Thoracic aorta (tissue), 2 donors: ENCODE measurements at places on chromosomes 1 and 21.

DNA sequence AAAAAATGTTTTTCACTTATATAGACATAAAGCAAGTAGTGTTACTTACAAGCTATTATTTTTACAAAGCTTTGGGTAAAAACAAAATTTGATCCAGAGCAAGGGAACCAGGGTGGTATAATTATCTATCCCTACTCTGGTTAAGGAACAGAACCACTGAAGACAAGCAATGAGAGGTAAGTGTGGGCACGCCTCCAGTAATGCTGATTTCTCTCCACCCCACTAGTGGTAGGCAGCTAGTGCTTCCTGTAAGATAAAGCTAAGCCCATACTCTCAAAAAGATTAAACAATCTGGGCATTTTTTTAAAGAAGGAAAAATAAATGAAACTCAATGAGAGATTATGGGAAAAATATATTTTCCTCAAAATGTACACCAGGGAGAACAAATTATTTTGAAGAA lies 22.1 kb downstream of the TFB2M start:
- no peak for DNase-seq

DNA sequence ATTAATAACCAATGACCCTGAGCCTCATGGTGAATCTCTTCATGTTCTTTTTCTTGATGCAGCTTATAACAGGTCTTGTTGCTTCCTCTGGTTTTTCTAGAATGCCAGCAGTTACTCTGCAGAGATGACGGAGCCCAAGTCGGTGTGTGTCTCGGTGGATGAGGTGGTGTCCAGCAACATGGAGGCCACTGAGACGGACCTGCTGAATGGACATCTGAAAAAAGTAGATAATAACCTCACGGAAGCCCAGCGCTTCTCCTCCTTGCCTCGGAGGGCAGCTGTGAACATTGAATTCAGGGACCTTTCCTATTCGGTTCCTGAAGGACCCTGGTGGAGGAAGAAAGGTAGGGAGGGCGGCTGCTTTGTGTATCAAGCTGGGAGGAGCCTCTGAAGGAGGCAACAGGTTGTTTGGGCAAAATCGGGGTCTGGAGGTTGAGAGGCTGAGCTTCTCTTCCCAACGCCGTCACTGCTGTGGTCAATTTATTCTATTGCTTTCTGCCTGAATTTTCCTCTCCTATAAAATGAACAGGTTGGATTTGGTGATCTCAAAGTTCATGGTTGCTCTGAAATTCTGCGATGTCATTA lies 6.7 kb downstream of the ABCG1 start:
- no peak for DNase-seq

DNA sequence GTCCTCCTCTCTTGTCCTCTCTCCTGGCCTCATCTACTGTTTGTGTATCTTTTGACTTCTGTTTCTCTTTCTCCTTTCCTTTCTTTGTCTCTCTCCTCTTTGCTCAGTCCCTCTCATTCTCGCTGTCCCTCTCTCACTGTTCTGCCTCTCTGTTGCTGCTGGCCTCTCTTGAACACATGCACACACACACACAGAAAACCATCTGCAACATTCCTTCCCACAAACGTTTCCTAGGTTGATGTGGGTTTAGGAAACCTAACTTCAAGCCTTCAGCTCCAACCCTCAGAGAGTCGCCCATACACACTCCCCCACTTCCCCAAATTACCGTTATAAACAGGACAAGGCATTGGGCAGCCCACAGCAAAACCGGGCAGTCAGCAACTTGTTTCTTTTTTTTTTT lies 10.9 kb upstream of the SSBP3 start:
- no peak for DNase-seq

DNA sequence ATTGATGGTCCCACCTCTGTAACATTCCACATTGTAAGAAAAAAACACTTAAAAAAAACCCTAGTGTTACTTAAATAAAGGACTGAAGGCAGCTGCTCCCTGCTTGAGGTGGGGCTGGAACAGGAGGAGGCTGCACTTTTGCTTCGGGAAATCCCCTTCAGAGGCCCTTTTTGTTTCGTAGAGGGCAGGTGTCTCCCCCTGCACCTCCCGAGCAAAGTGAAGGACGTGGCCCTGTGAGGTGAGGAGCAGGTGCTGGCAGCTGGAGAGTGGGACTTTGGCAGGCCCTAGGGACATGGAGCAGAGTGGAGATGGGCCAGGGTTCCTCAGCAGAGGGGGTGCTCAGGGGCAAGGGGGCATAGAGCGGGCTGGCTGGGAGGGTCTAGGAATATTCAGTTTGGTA lies 33.4 kb upstream of the WNT4 start:
- no peak for DNase-seq

DNA sequence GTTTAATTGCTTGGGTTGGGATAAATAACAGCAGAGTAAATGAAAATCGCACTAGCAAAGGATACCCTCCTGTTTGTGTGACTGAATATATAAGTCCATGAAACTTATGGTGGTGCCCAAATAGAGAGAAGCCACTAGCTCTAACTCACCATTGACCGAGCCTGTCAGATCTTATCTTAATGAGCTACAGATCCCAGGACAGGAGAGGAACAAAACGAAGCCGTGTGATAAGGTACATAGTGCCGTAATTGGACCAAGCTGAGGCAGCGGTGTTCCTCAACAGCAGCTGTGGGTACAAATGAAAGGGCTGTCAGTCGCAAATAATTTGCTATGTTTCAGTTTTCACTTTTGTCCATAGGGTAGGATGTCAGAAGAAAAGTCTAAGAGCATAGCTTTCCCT lies 276.1 kb downstream of the PTBP2 start:
- no peak for DNase-seq

- no peak for DNase-seq
Observed at GRCh38 chr1:63200676-63201075, 121.7 kb upstream of the FOXD3 start.

DNA sequence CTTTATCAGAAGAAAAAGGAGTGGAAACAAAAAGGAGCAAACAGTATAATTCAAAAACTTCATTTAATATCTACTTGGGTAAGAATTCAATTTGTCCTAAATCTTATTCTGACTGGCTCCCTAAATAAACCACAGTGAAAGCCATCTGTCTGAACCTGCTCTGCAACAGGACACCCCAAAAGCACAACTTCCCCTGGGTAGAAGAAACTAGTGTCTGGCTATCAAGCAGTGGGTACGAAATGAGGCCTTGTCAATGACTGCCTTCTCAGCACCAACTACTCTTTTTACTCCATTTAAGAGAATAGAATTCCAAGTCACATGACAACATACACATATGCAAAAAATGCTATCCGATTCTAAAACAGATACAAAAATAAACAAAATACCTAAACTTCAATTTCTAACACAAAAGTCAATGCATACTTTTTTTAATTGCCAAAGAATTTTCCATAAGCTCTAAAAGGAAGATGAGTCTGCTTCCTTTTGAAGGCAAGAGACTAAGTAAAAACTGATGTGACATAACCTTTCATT lies 206.8 kb downstream of the SLC45A1 start:
- DNase-seq = no peak

DNA sequence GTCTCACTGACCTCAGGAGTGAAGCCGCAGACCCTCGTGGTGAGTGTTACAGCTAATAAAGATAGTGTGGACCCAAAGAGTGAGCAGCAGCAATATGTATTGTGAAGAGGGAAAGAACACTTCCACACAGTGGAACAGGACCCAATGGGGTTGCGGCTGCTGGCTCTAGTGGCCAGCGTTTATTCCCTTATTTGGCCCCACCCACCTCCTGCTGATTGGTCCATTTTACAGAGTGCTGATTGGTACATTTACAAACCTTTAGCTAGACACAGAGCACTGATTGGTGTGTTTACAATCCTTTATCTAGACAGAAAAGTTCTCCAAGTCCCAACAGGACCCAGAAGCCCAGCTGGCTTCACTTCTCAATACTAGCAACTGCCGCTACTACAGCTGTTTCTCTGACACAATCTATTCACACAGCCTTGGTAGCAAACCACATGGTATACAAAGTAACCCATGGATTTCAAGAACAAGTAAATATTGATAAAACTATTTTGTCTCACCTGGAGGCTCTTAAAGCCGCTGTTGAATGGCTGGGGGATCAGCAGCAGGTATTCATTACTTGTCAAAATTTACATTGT lies 25.3 kb upstream of the ITLN1 start:
- DNase-seq = no peak
